NCI-H1417 (cell line): ENCODE measurements at places on chromosomes 3 and 15.

GRCh38 chr15:87752250-87752951 lies 504.1 kb downstream of the NTRK3 start:
- DNase-seq, result peak; percentile 11

DNA sequence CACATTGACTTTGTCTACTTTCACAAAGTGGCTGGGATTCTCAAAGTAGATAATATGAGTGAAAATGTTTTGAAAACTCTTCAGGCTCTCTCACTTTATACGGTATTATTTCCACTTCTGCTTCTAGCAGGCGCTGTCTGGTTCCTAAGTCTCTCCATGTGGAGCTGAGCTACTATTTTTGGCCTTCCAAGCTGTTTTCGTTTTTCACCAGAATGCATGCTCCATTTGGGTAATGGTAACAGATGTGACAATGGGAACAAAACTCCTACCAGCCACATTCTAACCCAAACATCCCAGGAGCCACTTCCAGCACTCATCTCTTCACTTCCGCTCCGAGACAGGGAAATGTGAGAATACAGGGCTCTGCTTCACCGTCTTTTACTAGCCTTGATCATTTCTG lies 586.7 kb downstream of the NTRK3 start:
- no peak for DNase-seq

- no peak for DNase-seq
Measured at GRCh38 chr15:22810033-22810852, 23.8 kb downstream of the NIPA1 start.

DNA sequence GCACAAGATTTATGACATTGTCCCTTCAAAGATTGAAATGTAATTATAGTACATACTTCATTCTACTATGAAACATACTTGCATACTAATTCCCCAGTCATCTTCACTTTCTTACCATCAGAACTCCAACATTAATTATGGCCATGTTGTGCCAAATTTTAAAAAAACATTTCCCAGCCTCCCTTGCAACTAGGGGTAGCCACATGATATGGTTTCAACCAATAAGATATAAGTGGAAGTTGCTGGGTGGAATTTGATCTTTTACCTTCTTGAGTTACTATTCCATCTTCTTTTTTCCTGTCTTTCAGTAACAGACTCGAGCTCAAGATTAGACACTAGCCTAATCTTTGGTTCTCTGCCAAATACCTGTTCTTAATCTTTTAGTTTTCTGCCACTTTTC lies 25.6 kb upstream of the UBE3A start:
- no peak for DNase-seq

DNA sequence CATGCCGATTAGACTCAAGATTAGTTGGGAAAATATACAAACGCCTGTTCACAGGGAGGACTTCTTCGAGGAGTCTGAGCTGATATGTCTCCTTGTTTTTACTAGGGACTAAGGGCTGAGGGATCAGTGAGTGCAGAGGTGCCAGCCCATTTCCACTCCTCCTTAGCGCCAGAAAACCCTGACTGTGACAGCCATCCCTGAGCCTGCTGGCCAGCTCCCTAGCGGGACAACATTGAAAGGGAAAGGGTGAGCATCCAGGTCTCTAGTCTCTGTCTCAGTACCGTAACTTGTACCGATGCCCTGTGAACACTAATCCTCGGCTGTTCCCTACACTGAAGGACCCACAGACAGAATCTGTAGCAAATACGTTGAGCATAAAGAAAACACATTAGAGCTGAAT lies 243.4 kb downstream of the WNT5A start:
- no peak for DNase-seq

GRCh38 chr15:66880380-66881155 lies 178.5 kb downstream of the SMAD6 start:
- no peak for DNase-seq

GRCh38 chr15:34266751-34267150 lies 41.9 kb downstream of the EMC4 start:
- DNase-seq, result no peak

DNA sequence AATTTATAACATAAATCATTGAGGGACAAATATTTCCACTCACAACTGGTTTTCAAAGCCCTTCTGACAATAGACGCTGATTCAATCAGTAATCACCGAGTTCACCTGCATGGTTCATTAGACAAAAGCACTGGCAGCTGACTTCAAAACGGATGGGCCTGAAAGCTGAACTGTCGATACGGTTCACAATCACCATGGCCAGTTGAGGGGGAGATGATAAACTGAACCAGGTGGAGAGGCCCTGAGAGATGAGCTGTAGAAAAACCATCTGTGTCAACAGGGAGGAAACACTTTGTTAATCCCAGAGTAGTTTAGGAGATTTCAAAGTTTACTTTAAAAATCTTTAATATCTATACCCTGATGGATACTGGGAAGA lies 75.0 kb downstream of the PEX5L start:
- DNase-seq, result peak; percentile 43

- no peak for DNase-seq
Measured at GRCh38 chr3:114223143-114223542, 14.2 kb downstream of the ZNF80 start.

GRCh38 chr3:60952055-60952454 lies 299.2 kb downstream of the FHIT start:
- DNase-seq, result no peak

DNA sequence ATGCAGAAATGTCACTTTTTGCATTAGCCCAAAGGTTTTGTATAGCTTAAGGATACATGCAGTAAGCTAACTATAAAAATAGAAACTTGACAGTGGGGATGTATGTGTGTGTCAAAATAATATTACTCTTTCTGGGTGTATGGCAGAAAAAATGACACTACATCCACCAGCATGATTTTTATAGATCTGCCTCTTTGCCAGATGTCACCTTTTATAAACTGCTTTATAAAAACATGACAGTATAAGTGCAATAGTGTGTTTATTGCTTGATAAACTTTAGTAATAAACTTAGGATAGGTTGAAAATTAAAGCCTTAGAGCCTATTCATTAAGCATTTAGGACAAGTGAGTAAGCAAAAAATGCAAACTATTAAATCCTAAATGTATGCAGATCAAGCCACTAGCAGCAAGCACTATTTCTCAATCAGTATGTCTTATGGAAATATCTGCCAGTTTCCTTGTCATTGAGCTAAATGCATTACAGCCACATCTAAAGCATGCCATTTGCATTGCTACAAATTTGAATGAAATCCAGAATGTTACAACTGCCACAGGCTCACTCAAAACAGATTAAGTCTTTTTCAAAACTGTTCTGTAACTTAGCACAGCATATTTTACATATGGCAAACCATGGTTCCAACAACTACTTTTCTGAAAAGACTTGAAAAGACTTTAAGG lies 935.0 kb downstream of the FHIT start:
- no peak for DNase-seq

DNA sequence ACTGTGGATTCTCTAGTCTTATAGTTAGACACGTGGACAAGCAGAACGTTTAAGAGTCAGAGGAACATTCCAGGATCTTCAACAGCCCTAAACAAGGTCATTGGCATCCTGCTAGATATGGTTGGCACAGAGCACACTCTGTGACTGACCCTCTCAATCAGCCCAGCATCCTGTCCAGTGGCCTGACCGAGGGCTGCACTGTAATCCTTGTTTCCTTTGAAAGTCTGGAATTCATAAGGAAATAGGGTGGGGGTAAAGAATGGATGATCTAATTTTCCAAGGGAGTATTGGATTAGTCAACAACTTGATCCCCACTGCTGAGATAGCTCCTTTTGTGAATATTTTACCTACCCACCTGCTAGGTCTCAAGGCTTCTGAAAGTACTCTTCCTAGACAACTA lies 94.5 kb upstream of the DLG1 start:
- no peak for DNase-seq

GRCh38 chr3:110968076-110968475 lies 103.5 kb upstream of the NECTIN3 start:
- no peak for DNase-seq

- DNase-seq, result no peak
Measured at GRCh38 chr15:38168467-38169070, 84.1 kb upstream of the SPRED1 start.

- no peak for DNase-seq
Measured at GRCh38 chr3:185685231-185686035, 99.3 kb downstream of the SENP2 start.

DNA sequence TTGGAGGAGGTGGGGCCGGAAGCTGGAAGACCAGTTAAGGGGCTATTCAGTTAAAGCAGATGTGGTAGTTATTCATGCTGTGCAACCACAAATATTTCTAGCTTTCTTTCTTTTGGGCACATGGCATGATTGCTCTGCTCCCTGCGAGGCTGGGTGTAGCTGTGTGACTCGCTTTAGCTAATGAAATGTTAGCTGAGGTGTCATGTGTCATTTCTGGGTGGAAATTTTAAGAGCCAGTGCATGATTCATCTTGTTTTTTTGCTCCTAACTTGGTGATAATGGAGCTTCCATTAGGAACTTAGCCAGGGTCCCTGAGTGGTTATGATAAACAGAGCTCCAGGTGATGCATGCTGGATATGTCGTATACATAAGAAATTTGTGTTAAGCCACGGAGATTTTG lies 300.6 kb downstream of the SATB1 start:
- DNase-seq, result no peak

- DNase-seq, result no peak
Measured at GRCh38 chr3:32685543-32686185, 676 bp downstream of the CNOT10 start.

GRCh38 chr15:88661761-88662556 lies 23.1 kb downstream of the ISG20 start:
- no peak for DNase-seq

DNA sequence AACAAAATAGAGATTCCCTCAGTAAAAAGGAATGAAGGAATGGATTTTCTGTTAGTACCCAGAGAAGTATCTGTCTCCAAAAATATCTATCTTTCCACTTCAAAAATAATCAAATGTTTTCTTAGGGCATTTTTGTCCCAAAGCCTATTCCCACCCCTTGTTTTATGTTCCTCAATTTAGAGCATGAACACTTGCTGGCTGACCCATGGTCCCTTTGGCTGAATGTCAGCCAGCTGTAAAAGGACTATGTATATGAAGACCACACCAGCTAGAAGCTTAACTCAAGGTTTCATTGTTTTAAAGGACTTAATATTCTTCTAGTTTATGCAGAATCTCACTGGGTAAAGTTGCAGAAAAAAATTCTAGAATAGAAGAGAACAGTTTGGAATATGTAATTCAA lies 931.2 kb downstream of the MCTP2 start:
- DNase-seq, result no peak

DNA sequence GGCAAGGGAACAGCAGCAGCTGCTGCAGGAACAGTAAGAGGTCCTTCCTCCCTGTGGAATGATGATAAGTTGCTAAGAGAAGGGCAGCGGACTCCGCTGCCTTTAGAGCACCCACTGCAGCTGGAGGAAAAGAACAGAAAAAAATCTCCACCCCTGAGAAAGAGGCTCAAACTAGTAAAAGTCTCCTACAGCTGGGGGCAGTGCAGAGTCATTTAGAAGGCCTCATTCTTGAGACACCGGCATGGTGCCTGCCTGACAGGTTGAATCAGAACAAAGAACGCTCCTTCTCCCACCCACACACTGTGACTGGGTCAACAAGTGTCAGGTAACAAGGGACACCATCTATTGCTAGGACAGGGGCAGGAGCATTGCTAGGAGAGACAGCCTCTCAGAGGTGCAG lies 188.4 kb downstream of the ABHD5 start:
- peak; percentile 57 for DNase-seq

- no peak for DNase-seq
Measured at GRCh38 chr3:73603762-73604171, 21.0 kb downstream of the PDZRN3 start.

GRCh38 chr15:41281236-41281635 lies 50.2 kb downstream of the CHP1 start:
- no peak for DNase-seq
